Right kidney (tissue), 9 donors: ENCODE measurements at places on chromosomes 1 and 21.

DNA sequence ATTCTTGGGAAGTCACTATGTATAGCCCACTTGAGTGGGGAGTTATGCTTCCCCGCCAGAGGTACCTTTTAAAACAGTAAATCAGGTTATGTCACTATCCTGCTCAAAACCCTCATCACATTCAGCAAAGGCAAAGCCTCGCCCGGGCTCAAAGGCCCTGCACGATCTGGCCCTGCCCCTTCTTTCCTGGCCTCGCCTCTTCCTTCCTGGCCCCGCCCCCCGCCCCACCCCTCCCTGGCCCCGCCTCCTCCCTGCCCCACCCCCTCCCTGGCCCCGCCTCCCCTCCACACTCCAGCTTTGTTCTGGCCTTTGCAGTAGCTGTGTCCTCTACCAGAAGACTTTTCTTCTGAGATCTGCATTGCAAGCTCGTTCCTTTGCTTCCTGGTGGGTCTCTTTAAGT, 6.6 kb downstream of the LDLRAD2 start:
- no peak for DNase-seq

DNA sequence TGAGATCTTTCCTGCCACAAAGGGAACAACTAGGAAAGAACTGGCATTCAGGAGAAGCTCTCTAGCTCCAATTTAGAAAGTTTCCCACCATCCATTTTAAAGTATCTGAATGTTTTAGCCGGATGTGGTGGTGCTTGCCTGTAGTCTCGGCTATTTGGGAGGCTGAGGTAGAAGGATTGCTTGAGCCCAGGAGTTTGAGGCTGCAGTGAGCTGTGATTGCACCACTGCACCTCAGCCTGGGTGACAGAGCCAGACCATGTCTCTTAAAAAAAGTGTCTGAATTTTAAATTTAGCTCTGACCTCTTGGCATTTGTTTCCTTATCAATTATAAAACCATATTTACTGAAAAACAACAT, 67.2 kb downstream of the RPAP2 start:
- no peak for DNase-seq

DNA sequence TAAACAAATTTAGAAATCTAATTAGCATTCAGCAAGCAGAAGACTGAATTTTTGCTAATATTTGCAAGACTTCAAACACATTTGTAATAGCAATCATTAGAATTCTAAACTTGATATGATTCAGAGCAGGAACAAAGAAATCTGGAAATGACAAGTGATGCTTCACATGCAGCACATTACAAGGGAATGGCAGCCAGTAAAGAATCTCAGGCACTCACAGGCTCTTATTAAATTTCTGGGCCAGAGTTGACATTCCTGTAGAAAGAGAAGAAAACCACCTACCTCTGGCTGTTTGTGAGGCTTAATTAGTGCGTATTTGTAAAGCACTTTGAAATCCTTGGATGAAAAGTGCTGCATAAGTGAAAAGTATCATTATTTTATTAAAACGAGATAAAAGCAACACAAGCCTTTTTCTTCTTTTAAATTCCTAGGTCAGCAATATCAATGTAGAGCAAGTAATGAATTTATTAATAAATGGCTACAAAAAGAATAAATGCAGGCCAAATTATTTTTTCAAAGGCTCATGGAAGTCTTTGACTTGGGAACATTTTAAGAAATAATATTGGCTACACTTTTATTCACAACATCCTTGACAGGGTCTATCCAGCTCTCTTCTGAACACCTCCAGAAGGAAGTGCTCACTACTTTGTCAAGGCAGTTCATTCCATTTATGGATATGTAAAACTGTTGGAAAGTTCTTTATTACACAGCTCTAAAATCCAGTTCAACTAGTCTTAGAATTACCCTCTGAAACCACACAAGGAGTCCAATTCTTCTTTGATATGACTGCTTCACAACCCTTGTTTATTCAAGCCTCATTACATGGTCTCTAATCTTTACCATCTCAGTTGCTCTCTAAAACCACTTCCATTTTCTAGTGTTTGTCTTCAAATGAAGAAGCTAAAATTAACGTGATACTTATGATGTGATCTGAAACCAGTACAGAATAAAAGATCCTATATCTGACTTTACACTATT, 32.1 kb upstream of the SCYL3 start:
- no peak for DNase-seq

DNA sequence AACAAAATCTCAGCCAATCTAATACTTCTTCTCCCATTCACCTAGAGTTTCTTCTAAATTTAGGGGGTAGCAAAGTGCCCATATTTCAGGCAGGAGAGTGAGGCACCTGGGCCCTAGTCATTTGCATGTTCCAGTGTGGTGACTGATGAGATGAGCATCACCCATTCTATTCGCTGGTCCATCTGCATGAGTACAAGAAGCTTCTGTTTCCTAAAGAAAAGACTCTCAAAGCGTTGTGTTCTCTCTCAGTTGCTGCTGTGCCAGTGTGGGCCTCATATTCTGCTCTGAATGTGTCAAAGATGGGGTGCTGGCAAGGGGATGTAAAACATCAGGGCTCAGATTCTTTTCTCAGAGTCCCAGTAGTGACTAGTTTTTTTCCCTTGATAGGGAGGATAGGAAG, 16.1 kb upstream of the DPYD start:
- no peak for DNase-seq

GRCh38 chr1:40450495-40451237, 390 bp downstream of the ZFP69B start:
- no peak for DNase-seq

DNA sequence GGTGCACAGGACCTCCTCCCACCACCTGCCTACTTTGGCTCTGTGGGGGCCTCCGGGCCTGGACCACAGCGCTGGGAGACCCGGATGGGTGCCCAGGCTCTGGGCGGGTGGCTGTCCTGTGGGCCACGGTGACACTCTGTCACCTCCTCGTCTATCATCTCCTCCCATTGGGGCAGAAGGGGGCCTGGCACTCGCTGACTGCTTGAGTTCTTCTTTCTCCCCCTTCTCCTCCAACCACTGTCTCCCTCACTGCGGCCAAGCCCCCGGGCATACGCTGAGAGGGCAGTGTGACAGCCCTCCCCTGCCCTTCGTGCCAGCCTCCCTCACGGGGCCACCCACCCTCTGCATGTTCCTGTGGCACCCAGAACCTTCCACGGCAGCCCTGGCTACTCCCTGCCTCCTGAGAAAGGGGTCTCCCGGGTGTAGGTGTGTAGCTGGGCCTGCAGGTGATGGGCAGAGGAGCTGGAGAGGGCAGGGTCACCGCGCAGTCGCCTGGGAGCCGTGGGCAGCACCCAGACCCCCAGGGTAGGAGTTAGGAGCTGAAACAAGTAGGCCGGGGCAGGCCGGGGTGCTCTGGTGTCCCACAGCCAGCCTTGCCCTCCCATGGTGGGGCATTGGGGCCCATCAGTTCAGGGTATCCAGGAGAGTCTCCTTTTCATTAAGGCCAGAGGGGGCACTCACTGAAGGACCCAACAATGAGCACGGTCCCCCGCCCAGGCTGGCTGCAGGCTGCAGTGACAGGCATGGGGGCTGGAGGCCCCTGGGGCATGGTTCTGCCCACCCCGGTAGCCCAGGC, 9.2 kb upstream of the ARF1 start:
- no peak for DNase-seq

DNA sequence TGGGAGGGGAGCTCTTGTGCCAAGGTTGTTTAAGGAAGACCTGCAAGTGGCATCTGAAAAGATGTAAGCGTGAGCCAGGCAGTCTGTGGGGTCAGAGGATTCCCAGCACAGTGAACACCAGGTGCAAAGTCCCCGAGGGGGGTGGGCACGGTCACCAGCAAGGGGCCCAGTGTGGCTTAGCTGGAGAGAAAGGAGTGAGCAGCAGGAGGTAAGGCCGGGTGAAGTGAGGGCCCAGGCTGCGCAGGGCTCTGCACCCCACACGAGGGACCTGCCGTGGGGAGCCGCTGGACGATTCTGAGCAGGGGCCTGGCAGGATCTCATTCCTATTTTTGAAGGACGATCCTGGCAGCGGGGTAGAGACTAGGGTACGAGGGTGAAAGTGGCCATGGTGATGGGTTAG, 4.1 kb downstream of the DDOST start:
- DNase-seq: no peak

DNA sequence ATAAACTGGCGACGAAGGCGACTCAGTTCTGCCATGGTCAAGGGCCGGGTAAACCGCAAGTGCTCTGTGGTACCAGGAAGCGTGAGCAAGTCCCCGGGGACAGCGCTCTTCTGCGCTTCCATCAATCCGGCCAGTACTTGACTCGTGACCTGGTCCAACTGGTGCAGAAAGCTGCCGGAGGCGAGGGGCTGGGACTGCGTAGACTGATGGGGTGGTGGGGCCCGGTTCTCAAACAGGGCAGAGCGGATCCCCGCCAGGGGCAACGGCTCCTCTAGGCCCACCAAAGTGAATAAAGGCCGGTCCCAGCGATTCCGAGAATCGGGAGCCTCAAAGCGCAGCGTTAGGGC, 852 bp downstream of the KTI12 start:
- no peak for DNase-seq
